ENCODE measurements at places on chromosomes 4 and X.
A peak's percentile ranks its signal among the peaks of the same experiment; 100 is the strongest.

GRCh38 chrX:68677998-68678397 lies 30.5 kb downstream of the STARD8 start:
- no peak for DNase-seq

GRCh38 chrX:111006116-111006515 lies 89.9 kb upstream of the PAK3 start:
- DNase-seq, result no peak

DNA sequence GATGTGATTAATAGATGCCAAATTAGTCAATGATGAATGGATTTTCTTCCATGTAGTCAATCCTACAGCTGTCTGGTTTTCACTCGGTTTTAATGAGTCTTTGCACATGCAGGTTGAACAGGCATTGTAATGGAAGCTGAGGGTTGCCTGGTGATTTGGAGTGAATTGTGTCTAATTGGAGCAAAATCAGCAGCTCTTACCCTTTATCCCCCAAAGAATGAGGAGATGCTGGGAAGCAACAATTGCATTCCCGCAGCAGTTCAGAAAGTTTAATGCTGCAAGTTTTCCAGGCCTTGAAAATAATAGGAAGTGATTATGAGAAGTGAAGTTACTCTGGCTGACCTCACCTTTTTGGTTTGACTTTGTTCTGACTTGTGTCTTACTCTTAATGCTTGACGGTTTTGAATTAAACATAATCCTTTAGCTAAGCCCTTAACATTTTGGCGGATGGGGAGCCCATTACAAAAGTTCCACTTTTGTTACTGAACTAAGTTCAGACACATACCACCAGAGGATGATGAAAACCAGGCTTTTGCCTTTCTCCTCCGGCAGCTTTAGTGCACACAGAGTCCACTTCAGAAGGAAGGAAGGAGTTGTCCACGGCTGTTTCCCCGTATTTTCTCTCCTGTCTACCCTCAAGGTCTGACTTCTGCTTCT lies 78.8 kb upstream of the TBC1D9 start:
- DNase-seq, result no peak

DNA sequence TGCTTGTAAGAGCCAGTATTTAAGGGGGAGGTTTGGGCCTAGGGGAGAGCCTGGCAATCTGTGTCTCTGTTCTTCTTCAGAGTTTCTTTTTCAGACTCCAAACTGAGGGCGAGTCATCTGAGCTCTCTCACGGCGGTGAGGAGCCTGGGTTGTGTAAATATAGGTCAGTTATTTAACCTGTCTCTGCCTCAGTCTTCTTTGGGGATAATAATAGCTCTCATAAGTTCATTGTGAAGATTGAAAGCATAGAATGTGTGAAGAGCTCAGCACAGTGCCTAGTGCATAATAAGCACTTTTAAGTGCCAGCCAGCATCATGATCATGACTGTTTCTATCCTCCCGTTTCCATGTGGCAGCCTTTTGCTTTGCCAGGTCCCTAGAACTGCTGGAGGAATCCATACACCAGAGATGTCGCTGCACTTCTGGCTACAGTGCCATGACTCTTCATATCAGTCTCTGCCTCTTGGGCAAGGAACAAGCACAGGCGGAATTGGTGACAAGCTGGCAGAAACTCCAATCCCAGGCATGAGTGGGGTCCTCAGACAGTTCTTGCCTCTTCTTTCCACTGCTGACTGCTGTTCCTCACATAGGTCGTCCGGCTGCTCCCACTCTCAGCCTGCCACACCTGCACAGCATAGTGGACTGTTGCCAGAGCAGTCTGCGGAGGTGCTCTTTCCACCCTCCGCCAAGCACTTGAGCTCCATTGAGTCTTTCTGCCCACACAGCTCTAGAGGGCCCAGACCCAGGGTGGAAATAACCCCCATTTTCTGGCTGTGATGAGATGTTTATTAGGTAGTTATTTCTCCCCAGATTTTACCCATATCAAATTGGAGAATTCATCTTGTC lies 103.7 kb upstream of the MAML3 start:
- no peak for DNase-seq

- no peak for DNase-seq
Observed at GRCh38 chr4:140296335-140297220, 76.9 kb upstream of the SCOC start.

DNA sequence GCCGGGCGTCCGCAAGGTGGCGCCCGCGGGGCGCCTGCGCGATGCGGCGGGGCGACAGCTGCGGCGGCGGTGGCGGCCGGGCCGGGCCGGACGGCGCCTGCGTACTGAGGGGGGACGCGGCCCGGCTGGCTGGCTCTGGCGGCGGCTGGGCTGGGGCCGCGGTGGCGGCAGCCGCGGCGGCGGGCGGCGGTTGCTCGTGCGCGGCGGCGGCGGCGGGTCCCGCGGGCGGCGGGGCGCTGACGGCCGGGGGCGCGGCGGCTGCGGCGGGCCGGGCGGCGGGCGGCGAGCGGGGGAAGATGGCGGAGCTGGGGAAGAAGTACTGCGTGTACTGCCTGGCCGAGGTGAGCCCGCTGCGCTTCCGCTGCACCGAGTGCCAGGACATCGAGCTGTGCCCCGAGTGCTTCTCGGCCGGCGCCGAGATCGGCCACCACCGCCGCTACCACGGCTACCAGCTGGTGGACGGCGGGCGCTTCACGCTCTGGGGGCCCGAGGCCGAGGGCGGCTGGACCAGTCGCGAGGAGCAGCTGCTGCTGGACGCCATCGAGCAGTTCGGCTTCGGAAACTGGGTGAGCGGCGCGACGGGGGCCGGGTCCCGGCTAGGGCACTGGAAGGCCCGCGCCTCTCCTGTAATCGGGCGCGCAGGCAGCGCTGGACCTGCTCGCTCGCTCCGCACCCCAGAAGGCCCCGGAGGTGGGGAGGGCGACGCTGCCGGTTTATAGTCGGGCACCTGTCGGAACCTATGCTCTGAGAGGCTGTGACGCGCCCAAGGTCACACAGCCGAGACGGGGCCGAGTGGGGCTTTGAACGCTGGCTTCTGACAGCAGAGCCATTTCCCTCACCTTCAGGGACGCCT lies at the start of gene TADA2B:
Gene TADA2B, plus strand, starts transcription at position 89 of the 853 bp plus-strand sequence. Its CDS starts 208 bp downstream, at position 297.
- DNase-seq, result peak; percentile 75

DNA sequence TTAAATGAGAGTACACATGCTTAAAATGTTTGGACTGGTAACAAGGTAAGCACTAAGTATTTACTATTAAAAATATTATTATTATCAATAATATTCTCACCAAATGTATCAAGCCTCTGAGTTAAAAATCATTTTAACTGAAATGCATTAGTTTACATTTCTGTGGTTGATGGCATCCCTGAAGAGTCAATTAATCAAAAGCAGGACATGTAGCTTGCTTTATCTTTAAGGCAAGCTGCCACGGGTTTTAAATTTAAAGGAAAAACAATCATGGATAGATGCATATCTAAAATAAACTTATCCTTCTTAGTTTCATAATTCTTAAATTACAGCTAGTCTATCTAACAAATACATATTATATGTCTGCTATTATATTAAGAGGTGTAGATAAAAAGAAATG lies 584.8 kb upstream of the INTU start:
- DNase-seq, result no peak

- DNase-seq, result no peak
Observed at GRCh38 chr4:1851160-1851559, 4.8 kb downstream of the LETM1 start.

- no peak for DNase-seq
Observed at GRCh38 chr4:127772769-127773671, 9.1 kb upstream of the HSPA4L start.

DNA sequence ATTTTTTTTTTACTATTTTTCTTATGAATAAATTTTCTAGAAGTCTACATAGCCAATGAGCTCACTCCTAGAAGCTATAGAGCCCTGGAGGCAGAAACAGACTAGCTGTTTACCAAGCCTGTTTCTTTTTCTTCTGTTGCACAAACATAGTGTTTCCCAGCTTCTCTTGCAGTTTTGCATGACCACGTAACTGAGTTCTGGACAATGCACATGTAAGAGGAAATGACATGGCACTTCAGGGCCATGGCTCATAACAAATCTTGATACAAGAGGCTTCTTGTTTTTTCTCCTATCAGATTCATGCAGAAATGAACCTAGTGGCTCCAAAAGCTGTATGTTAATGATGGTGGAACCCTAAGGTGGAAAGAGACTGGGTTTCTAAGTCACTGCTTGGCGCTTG lies 127.4 kb downstream of the ZNF330 start:
- no peak for DNase-seq

GRCh38 chr4:145868637-145869409 lies 69.8 kb downstream of the ZNF827 start:
- no peak for DNase-seq

GRCh38 chr4:152169683-152170082 lies 366.2 kb downstream of the FBXW7 start:
- no peak for DNase-seq

DNA sequence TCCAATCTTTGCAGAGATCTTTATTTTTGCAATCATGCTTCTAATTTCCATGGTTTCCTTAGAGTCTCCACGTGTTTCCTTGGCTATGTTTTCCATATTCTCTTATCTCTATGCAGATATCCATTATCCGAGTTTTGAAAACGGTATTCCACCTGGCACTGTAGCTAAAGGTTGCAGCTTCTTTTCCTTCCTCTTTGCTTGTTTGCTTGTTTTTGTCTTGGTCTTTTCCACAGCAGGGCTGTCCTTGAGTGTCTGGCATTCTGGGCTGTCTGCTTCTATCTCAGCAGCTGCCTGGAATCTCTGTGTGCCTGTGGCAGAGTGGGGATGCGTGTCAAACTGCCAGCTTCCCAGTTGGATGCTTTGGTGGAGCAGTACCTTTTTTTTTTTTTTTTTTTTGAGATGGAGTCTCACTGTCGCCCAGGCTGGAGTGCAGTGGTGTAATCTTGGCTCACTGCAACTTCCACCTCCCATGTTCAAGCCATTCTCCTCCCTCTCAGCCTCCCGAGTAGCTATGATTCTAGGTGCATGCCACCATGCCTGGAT lies 46.9 kb downstream of the WFS1 start:
- DNase-seq, result no peak

- no peak for DNase-seq
Observed at GRCh38 chrX:154648931-154649330, 4.4 kb downstream of the CTAG2 start.

DNA sequence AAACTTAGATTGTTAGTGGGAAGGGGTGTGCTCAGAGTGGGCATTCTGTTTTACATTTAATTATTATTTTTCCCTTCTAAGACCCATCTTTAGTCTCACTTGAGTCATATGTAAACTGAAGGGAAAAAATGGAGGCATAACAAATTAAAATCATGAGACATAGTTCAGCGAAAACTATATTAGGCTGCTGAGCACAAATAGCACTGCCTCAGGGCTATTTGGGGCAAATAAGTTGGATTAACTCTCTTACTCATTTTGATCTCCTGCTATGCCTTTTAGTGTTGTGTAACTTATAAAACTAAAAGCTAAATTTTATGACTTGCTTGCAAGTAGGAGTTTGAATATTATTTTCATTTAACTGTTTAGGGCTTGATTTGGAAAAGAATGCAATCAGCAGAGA lies 1329.2 kb upstream of the PCDH7 start:
- no peak for DNase-seq

DNA sequence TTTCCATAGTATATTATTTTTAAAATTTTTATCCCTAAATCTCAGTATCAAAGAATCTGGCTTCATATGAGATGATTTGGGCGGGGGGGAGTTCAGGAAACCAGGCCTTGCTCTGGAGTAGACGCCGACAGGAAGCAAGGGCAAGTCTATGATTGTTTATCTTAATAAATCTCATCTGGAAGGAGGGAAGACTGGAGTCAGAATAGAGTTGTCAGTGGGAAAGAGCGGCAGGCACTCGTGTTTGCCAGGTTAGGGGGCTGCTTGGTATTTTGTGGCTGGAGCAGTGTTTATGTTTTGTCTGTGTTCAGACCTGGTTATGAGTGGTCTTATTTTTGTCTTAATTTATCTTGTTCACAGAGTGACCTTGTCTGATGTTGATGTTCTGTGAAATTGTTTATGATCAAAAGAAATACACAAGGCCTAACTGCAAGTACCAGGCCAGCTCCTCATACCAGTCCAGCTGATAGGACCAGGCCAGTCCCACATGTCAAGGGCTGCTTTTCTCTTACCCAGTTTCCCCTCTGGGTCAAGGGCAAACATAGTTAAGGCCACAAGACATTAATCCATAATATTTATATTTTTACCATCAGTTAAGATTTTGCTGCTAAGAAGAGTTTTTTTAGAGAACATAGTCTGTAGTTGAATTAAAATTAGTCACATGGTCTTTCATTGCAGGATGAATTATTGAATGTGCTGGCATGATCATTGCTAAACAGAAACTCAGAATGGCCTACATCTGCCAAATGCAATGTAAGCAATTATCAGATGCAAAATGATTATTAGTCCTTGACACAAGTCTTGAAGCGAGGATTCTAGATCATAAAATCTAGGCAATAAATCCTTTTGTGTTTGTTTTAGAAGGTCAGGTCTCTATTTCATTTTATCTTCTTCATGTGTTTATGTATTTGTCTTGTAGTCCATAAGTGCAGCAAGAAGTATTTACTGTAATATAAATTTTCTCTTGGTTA lies 176.5 kb downstream of the GASK1B start:
- DNase-seq, result no peak

- no peak for DNase-seq
Observed at GRCh38 chr4:131526686-131527085, 1622.4 kb upstream of the PCDH10 start.
